ENCODE measurements at places on chromosomes 6 and 20.
A peak's percentile ranks its signal among the peaks of the same experiment; 100 is the strongest.

DNA sequence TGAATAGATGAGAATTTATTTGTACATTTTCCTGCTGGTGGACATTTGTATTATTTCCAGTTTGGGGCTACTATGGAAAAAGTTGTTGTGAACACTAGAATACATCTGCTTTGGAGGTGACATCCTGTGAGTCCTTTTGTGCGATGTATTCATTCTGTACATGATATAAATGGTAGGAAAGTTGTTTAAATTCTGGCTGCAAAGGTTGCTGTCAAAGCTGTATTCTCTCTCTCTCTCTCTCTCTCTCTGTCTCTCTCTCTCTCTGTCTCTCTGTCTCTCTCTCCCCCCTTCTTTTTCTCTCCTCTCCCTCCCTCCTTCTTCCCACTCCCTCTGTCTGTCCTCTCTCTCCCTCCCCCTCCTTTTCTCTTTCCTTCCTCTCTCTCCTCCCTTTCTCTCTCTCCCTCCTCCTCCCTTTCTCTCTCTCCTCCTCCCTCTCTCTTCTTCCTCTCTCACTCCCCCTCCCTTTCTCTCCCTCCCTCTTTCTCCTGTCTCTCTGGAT lies 25.3 kb downstream of the SLC13A3 start:
- no peak for DNase-seq

GRCh38 chr6:112594886-112595594 lies 247.9 kb downstream of the RFPL4B start:
- no peak for DNase-seq

- DNase-seq, result no peak
These were observed 6.5 kb upstream of the USP45 start for GRCh38 chr6:99521633-99522151.

DNA sequence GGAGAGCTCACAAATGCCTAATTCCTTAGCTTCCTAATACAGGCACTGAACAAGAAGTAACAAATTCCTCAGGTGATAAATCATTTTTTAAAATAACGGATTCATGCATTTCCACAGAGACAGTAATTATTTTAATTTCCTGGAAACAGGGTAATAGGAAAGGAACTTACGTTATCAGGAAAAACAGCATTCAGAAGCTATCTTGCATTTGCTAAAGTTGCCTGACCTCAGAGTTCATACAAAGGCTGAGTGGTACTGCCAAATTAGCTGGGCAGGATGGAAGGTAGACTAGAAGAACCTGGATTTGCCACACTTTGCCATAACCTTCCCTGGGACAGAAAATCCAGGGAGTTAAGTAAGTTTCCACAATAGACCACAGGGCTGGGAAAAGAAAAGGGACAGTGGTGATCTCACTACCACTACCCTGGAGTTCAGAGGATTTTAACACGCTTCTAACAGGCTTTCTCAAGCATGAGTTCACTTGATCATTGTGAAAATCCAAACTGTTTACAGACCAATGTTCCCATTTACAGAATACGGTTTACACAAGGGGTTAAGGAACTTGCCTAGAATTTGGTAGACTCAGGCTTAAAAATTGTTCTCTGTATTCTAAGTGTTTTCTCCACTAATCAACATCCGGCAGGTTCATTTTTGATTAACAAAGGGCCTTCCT lies 57.0 kb downstream of the KIF13A start:
- DNase-seq, result no peak

- no peak for DNase-seq
These were observed 116.6 kb upstream of the PROKR2 start for GRCh38 chr20:5433352-5433751.

DNA sequence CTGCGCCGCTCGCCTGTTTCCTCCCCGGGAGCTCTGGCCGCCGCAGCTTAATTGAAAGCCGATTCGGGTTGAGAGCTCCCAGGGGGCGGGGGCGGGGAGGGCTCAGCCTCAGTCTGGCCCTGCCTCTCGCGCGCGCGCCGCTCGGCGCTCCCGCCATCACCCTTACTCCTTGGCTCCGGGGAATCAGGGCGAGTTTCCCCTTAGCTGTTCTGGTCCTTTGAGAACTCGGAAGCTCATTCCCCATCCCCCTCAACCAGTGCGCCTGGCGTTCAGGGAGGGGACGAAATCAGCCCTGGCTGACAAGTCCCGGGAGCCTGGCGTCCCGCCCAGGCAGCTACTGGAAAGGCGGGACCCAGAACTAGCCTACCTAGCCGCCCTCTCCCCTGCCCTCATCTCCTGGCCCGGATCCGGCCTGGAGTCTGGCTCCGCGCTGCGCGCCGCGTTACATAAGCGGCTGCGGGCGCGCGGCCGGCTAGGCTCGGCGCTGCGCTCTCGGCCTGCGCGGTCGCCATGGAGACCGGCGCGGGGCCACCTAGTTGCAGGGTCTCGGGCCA lies 2.8 kb downstream of the SLC12A5 start:
- DNase-seq, result no peak

DNA sequence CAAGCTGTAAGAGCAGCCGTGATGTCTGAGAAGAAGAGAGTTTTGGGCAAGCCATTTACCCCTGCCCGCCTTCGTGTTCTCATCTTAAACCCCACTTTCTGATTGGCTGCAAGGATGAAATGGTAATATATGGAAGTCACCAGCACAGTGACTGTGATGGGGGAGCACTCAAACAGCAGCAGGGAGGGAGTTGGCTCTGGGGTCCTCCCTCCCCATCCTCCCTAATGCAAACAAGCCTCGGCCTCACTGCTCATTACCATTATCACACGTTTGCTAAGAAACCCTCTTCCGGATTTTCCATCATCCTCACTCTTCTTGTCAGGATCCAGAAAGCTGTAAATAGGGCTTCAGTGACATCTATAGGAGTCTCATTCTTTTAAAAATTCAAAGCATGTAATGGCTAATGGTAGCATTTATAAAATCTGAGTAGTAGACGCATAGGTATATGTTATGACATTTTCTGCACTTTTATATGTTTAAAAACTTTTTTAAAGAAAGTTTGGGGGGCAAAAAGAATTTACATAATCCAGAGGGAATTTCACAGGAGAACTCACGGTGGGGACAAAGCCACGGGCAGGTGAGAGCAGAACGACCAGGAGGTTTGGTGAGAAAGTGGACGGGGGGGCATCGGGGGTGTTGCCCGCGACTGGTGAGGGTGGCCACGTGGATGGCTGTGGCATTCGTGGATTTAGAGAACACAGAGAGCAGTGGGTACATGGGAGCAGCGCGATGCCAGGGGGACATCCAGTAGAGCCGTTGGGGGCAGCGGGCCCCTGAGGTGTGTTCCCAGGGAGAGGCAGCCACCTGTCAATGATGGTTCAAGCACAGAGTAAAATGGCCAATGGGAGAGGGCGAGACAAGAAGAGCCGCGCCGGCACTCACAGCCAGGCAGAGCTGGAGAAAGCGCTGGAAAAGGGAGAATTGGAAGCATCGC lies 29.6 kb downstream of the SUMO4 start:
- no peak for DNase-seq

DNA sequence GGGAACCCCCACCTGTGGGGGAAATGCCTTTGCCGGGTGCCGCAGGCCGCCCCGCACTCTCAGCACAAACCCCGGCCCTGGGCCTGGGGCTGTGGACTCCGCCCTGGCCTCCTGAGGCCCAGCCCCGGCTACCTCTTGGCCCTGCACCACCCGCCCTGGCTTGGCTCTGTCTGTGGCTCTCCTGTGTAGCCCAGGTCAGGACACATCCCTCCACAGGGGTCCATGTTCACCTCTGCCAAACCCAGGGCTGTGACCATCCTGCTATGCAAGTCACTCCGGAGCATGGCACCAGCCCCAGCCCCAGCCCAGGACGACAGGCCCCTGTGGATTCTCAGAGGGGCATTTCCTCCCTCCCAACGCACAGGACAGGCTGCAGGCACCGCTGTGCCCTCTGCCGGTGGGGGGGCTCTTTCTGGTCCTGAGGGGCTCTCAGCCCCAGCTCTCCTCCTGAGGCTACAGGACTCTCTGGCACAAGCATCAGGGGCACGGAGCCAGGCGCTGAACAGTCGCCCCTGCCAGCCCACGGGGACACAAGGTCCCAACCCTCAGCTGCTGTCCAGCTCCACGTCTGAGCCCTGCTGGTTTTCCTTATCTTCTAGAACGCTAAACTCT lies 45.7 kb downstream of the TAF4 start:
- no peak for DNase-seq

DNA sequence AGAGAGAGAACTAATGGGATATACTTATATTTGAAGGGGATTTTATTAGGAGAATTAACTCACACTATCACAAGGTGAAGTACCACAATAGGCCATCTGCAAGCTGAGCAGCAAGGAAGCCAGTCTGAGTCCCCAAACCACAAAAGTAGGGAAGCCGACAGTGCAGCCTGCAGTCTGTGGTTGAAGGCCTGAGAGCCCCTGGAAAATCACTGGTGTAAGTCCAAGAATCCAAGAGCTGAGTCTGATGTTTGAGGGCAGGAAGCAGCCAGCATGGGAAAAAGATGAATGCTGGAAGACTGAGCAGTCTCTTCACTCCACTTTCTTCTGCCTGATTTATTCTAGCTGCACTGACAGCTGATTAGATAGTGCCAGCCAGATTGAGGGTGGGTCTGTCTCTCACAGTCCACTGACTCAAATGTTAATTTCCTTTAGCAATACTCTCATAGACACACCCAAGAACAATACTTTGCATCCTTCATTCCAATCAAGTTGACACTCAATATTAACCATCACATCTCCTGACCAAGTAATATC lies 823.9 kb downstream of the PHF3 start:
- DNase-seq, result no peak

GRCh38 chr20:7841971-7842310 lies 98.3 kb downstream of the HAO1 start:
- no peak for DNase-seq

GRCh38 chr20:62244644-62245108 lies 6.4 kb downstream of the OSBPL2 start:
- DNase-seq, result no peak

DNA sequence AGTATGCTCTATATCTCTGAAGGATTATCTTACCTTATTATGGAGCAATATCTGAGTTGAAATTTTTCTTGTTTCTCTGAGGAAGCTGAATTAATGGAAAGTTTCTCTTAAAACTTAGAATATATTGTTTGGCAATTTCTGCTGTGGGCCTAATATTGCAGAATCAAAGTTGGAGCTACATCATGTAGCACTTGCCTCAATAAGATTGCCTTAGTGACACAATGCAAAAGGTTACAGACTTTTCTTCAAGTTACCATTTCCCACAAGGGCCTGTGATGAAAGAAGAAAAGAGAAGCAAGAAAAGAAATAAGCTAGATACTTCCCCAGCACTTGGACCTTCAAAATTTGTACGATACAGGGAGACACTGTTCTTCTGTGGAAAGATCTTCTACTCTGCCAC lies 151.2 kb downstream of the SOBP start:
- no peak for DNase-seq

- DNase-seq, result no peak
These were observed 189.4 kb downstream of the SLC16A10 start for GRCh38 chr6:111276736-111277135.

DNA sequence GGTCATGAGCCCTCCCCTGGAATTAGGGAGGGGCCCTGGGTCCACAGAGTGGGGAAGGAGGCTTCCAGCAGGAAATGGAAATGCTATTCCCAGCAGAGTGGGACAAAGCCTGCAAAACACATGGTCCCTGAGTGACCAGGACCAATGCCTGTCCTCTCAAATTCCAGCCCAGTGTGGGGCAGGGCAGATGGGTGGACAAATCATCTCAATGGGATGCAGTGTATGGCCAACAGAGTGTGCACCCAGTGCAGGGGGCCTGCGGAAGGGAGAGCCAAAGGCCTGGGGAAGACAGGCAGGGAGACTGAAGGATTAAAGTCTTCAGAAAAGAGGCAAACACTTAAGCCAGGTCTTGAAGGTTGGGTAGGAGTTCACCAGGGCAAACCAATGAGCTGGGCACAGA lies 28.7 kb upstream of the PHACTR3 start:
- DNase-seq, result no peak

- DNase-seq, result no peak
These were observed 26.7 kb downstream of the PKIG start for GRCh38 chr20:44609006-44609515.

DNA sequence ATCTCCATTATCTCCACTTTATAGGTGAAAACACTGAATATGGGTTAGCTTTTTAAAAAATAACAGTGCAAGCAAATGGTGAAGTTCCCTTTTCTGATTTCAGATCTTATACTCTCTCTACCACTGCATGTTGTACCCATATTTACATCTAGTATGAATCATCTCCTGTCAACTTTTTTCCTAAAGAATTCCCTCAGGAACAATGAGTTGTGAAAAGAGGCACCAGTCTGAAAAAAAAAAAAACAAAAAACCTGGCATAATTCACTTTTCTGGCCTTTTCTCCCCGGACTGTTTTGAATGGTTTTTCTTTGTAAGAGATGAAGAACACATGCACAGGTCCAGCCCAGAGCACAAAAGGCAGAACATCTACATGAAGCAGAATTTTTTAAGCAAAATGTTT lies 596.0 kb downstream of the COL12A1 start:
- DNase-seq, result no peak

DNA sequence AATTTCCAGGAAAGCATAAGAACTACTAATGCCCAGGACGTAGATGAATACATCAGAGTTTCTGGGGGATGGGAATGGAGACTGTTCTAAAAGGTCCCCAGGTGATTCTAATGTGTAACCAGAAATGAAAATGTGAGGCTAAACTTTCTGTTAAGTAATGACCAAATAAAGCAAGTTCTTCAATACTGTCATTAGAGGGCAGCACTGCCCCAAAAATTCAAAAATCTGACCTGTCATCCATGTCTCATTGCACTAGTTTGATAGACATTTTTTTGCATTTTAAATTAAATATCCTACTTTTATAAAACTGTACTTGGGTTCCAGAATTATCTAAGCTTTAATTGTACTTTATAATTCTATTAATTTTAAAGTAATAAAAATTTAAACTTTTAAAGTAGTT lies 94.9 kb downstream of the RFX6 start:
- DNase-seq, result peak; percentile 33

DNA sequence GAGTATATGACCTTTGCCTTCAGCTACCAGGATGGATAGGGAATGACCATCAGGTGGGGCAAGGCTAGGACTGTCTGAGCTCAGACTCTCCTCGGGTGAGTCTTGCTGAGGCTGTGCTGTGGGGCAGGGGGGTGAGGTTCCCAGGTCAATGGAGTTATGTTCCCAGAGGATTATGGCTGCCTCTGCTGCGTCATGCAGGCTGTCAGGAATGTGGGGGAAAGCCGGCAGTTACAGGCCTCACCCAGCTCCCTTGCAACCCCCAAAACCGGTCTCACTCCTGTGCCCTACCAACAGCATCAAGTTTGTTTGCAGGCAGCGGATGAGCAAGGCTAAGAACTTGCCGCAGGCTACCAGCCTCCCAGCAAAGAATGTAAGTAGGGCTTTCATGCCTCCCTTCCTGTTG lies 93.5 kb downstream of the ESR1 start:
- DNase-seq, result no peak

DNA sequence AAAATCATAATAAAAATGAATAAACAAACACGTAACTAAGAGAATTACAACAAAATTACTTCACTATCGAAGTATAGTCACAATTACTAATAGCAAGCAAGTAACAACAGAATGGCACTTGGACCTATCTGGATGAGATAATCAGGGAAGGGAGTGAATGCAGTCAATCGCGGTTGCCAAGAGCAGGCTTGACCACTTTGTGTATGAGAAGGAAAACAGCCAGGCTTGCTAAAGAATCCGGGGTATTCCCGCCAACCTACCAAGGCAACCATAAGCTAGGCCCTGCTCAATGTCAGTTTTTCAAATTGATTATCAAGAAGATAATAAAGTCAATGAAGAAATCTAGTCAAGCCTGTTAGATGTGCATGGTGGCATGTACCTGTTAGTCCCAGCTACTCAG lies 39.7 kb downstream of the PXDC1 start:
- DNase-seq, result no peak

Data from KG1 (cell line).